ENCODE measurements at places on chromosomes 12 and 14. TPM values are rescaled to one million over a fixed set of nuclear protein-coding genes. Genes with fewer than 3 reads are reported as not detected.

The PRPH gene
- total RNA-seq = not detected

The SIX6 gene
- not detected for total RNA-seq

GRCh38 chr12:4027412-4027811, 154.2 kb upstream of the PARP11 start:
- DNase-seq = no peak

- DNase-seq = no peak
These were observed 1.9 kb downstream of the ARHGEF40 start for GRCh38 chr14:21072031-21072473.

The FLRT2 gene
- total RNA-seq = 38.9 TPM

The SYNE3 gene
- total RNA-seq = 20.5 TPM

DNA sequence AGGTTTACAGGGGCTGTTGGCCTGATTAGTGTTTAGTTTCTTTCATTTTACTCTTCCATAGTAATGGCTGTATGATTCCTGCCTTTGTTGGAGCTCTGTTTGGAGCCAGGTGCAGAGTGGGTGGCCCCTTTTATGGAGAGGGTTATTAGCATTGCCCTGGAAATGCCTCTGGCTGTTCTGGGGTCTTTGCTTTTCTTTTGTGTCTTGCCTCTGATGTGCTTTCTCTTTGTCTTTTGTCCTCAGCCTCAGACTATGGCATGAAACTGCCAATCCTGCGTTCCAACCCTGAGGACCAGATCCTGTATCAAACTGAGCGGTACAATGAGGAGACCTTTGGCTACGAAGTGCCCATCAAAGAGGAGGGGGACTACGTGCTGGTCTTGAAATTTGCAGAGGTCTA, 6.9 kb downstream of the MLEC start:
- DNase-seq = no peak

DNA sequence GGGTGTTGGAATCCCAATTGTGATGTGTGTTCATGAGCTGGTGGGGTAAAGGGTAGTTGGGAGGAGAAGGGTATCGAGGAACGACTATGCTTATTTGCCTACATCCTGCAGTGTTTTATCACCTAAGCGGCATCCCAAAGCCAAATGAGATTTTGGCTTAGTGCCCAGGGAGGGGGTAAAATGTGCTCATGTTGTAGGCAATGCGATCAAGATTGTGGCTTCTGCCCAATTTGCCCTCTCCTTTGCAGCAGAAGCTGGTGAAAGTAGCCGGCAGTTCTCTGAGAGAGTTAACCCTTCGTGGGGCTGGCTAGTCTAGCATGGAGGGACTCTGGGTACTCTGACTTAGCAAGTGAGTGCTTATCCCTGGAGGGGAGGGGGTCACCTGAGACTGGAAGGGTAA, 753 bp downstream of the RPH3A start:
- DNase-seq = no peak

The MFAP5 gene
- total RNA-seq = 24.8 TPM

The NDRG2 gene
- total RNA-seq = 212 TPM

The LACRT gene
- not detected for total RNA-seq

The KRT72 gene
- total RNA-seq = not detected

The AEBP2 gene
- 27.9 TPM for total RNA-seq

DNA sequence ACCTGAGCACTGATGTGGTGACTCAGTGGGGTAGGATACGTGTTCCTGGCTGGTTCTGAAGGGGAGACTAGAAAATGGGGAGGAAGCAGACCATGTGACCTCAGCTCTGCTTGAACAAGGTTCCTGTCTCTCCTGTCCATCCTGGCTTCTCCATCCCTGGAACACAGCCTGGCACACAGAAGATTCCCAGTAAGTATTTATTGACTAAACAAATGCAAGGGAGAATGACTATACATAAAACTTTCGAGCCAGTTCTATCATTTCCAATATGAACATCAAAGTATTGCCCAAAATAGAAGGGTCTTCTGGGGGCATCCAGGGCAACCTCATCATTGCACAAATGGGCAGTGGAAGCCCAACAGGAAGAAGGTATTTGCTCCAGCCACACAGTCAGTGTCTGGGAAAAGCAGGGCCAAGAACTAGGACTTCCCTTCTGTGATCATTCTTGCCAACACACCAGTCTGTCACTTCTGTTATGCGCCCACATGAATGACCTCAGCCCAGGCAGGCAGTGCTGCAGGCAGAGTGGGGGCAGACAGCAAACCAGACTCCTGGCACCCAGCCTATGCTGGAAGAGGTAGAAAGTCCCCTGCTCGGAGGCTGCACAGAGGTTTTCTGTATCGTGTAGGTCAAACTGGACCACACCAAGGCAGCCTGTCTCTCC, 5.6 kb upstream of the SERPINA9 start:
- no peak for DNase-seq

GRCh38 chr14:74620497-74620921, 8.5 kb upstream of the LTBP2 start:
- no peak for DNase-seq

DNA sequence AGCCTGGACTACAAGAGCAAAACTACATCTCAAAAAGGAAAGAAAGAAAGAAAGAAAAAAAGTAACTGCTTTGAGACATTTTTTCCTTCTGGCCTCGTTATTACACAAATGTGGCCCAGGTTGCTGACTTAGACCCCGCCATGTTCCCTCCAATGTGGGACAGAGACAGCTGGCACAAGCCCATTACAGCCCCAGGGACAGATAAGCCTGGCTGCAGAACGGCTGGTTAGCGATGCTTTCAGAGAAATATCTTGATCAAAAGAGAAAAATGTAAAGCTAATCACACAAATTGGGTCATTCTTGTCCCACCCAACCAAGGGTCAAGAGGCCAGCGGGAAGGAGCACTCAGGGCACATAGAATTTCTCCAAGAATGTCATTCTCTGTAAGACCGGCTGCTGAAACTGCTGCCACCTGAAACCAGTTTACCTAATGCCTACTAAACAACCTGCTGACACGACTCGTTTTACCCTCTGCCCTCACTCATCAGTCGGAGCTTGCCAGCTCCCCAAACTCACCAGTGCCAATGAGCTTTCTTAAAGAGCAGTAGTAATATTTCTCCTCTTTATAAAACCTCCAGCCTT, 63.1 kb downstream of the TNFAIP2 start:
- DNase-seq = no peak

- DNase-seq = peak; percentile 2
These were observed 610.6 kb upstream of the TBX3 start for GRCh38 chr12:115294453-115295133.

- peak; percentile 12 for DNase-seq
These were observed 412 bp upstream of the SNW1 start for GRCh38 chr14:77761205-77761931.

The SLC7A8 gene
- total RNA-seq = 53.6 TPM

- no peak for DNase-seq
These were observed 3.2 kb downstream of the TDRD9 start for GRCh38 chr14:103931422-103931821.

DNA sequence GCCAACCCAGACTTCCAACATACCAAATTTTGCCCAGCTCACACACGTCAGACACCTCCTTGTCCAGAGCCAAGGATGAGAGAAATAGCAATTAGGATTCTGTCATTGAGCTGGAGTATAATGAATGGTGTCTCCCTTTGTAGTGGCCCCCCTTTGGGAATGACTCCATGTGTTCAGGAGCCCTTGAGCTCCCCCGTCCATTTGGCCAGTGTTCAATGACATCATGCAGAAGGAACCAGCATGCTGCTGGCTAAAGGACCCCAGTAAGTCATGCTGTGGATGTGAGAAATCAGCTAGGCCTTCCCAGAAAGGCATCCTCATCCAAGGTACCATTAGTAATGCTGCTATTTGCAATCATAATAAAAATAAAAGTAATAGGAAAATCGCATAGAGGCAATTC, 158.8 kb upstream of the SRRM4 start:
- DNase-seq = no peak

The LMNTD1 gene
- 0.67 TPM for total RNA-seq

The PTCSC3 gene
- total RNA-seq = 42.0 TPM

The NXPH4 gene
- not detected for total RNA-seq

DNA sequence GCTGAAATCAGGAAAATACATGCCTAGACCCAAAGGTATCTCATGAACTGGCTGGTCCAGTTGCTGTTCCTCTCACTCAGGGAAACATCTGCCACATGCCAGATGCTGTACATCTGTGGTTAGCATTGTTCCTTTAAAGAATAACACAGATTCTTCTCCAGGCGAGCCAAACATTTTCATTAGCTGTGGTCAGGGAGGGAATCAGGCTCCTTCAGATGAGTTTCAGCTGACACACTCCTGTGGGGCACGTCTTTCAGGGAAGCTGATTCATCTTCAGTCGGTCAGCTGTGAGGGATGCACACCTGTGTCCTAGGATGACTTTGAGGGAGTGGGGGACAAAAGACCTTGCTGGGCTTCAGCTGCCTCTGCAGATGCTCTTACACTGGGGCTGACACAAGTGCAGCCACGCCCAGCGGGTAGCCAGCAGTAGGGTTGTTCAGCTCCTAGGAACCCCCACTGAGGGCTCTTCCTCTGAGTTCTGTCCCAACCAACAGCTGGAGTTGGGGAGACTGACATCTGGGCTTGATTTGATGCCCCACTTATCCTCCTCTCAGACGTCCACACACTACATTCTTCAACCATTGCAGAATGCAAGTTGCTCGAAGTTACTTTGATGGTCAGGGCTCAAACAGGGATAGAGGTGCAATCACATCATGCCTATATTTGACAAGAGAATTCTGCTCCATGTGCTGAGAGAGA, 155.0 kb downstream of the NUAK1 start:
- DNase-seq = no peak

The KRT73 gene
- not detected for total RNA-seq

The OR4E2 gene
- total RNA-seq = not detected

- DNase-seq = peak; percentile 88
These were observed 99.4 kb upstream of the FRMD6 start for GRCh38 chr14:51552275-51552674.

The GDF3 gene
- total RNA-seq = not detected

GRCh38 chr12:28539691-28540323, 349.6 kb downstream of the CCDC91 start:
- DNase-seq = no peak

The DYNLL1 gene
- 225 TPM for total RNA-seq

DNA sequence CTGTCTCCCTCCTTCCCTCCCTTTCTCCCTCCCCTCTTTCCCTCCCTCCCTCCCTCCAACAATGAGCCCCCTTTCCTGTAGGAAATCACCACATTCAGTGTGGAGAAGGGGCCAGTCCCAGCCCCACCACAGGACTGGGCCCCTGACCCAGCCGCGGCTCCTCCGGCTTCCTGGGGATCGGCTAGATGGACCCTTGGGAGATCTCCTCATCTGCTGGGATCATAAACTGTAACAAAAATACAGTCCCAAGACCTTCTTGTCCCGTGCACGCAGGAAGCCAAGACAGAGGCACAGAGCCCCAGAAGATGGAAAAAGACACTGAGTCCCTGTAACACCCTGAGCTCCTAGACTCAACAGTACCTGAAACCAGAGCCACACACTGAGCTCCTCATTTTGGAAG, 23.9 kb downstream of the DIO3 start:
- no peak for DNase-seq

DNA sequence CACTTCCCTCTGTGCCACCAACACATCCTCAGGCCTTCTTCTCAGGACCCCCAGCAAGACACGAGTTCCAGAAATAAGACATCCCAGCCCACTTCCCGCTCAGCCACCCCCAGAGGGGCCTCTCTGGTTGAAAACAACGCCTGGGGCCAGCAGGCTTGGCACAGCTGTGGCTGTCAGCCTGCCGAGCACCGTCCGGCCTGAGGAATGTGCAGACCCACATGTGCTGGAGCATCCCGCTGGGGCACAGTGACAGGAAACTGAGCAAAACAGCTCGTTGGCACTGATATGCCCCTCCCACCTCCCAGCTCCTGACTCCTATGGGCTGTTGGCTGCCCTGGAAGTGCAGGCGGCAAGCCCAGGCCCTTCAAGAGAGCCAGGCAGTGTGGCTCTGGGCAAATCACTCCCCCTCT, 1.4 kb downstream of the SYNE3 start:
- peak; percentile 60 for DNase-seq

The SHMT2 gene
- total RNA-seq = 34.0 TPM

GRCh38 chr12:107436376-107436775, 249.2 kb upstream of the PWP1 start:
- DNase-seq = peak; percentile 80

The HOXC12 gene
- total RNA-seq = not detected

The ZNF385A gene
- total RNA-seq = 29.0 TPM

GRCh38 chr12:103802586-103802886, 38.5 kb downstream of the NT5DC3 start:
- no peak for DNase-seq

The PIANP gene
- total RNA-seq = not detected

DNA sequence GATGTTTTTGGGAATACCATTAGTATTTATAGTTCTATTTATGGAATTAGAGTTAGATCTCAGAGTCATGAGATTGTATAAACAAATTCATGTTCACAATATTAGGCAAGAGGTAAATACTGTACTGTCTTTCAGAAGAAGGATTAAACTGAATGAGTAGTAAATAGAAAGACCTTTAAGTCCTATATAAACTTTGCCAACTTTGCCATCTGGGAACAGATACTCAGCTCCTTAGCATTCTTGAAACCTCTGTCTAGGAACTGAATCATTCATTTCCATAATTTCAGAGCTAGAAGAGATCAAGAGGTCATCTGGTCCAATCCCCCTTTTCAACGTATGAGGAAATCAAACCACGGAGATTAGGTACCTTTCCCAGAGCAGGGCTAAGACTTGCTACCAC, 141.1 kb downstream of the CAND1 start:
- DNase-seq = no peak

- DNase-seq = no peak
These were observed 423 bp downstream of the FGD6 start for GRCh38 chr12:95216711-95217376.

DNA sequence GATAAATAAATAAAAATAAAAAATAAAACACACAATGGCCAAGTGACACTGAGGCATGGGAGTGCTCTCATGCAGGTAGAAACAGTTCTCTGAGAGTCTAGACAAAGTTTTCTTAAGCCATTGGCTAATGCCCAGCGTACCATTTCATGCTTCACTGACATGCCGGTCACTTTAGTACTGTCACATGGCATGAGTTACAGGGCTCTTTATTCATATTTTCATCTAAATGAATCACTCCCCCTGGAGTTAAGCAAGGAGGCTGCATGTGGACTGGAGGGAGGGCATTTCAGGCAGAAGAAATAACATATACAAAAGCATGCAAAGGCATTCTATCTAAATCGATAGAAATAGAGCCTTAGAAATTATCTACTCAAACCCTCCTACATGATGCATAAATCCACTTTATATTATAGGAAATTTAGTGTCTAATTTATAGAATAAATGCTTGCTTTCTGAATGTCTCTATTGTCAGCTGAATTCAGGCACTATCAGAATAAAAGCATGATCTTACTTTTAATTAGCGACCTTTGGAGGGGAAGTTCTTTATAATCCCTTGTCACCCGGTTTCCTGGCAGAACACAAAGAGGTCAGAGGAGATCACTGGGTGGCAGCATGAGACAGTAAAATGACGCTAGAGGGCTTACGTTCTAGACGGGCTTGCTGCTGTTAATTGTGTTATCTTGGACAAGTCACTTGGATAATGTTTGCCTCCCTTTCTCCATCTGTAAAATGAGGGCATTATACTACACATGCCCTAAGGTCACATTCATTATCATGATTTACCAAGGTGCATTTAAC, 17.5 kb downstream of the DYRK4 start:
- peak; percentile 65 for DNase-seq

The RNASE7 gene
- total RNA-seq = not detected
